Mammary epithelial cell (primary cell): ENCODE measurements at places on chromosomes 7 and 10.

- no peak for DNase-seq
Measured at GRCh38 chr10:78726171-78726570, 342.6 kb upstream of the ZMIZ1 start.

GRCh38 chr10:120891365-120891764 is 40.2 kb downstream of the WDR11 start:
- DNase-seq, result no peak

DNA sequence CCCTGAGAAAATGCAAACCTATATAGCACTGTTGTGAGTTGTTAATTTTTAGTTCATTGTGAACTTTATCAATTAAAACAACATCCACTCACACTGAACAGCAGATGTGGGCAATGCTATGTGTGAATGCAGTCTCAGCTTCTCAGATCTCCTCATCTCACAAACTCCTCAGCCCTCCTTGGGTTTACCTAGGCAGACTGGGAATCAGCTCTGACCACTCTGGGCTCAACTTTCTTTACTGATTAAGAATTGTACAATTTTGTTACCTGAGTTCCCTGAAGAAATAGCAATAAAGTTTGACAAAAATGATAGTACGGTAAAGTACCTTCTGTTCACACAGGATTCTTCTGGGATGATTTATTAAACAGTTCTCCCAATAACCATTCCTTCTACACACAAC is 124.0 kb downstream of the SRPK2 start:
- DNase-seq, result no peak

GRCh38 chr7:46859963-46860475 is 721.9 kb downstream of the TNS3 start:
- DNase-seq, result peak; percentile 71

DNA sequence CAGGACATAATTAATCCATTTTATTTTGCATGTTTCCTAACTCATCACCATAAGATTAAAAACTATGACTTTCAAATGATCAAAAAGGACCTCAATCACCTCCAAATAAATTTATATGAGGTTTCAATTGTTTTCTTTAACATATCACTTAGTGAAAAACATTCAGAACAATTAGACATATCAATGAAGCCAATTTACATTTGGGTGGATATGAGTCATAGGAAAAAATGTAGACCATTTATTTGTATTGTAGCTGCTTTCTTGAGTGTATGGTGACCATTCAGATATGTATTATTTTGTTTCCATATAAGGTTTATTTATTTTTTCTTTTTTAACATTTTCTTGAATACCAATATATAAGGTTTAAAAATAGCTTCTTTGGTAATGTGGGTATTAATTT is 13.3 kb upstream of the EXOC6 start:
- DNase-seq, result no peak

GRCh38 chr10:131882151-131882550 is 18.7 kb upstream of the PPP2R2D start:
- no peak for DNase-seq
